ENCODE measurements at places on chromosomes 16 and 17.

GRCh38 chr17:58120195-58120822, 27.9 kb upstream of the OR4D1 start:
- no peak for DNase-seq

DNA sequence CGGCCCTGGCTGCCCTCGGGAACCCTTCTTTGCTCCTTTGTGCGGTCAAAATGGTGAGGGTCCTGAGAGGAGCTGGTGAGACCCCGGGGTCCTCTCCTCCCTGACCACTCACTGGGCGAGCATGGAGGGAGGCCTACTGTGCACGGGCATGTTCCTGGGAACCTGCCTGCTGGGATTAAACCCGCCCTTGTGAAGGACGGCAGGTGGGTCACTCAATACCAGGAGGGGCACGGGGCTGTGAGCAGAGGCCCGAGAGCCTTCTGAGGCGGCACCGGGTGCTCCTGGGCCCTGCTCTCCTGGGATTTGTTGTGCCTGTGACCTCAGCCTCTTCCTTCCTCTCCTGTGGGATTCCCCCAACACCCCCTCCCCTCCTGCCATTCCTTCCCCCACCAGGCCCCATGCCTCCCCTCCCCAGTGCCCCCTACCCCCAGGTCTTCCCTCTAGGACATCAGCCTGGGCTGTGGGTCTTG, 19.7 kb downstream of the METRNL start:
- DNase-seq = no peak

DNA sequence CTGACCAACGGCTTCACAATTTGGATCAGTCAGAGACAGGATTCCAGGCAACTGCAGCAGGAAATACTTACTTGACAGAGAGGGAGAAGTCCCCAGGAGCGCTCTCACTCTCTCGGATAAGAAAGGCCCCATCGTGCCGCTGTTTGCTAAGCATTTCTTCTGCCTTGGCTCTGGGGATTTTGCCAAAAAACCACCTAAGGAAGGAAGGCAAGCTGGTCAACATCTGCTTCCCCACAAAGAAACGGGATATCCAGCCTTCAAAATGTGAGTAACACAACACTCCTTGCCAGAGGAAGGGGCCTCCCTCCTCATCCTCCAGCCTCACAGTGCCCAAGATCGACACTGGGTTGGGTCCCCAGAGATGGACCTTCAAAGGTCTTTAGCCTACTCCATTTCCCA, 36.6 kb upstream of the SLC25A19 start:
- DNase-seq = no peak

DNA sequence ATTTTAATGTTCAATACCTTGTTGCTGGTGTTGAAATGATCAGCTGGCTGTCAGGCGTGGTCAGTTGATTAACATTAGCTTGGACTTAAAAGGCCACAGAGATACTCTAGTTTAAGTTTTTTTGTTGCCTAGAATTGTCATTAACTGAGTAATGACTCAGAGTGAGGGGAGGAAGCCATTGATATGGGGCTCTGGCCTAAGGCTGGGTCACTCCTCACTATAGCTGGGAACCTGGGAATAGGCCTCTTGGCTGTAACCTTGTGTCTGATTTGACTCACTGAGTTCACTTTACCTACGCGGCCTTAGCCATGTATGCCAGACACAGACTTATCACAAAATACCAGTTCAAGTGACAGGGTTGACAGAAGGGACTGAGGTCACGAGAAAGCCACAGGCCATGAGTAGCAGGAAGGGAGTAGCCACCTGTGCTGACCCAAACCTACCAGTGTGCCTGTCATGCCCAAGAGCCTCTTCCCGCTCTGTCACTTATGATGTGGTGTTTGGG, 37.9 kb upstream of the ADCY7 start:
- DNase-seq = no peak

GRCh38 chr17:45240905-45241327, 19.2 kb downstream of the FMNL1 start:
- no peak for DNase-seq

Measured in GOT3 (cell line).